ENCODE measurements at places on chromosomes 6 and 20.
A peak's percentile ranks its signal among the peaks of the same experiment; 100 is the strongest.

GRCh38 chr20:44574372-44574771 lies 8.0 kb upstream of the PKIG start:
- no peak for DNase-seq

- peak; percentile 89 for DNase-seq
Measured at GRCh38 chr20:63682384-63683139, 13.9 kb upstream of the TNFRSF6B start.

GRCh38 chr6:116438590-116439448 lies 22.4 kb upstream of the CALHM6 start:
- no peak for DNase-seq

DNA sequence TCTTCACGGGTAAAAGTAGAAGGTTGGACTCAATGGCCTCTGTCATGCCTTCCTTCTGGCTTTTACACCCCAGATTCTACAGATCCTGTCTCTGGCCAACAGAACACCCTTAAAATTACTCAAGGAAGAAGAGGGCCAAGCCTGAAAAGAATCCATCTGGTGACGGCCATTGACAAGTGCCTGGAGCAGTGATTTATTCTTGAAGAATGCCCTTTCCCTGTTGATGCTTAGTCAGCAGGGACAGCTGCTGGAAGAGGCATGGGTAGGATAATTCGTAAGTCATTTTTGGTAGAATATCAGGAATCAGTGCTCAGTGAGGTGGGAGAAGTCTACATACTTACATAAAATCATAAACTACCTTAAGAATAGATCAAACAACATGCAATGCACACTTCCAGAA lies 397.9 kb downstream of the SAMD5 start:
- DNase-seq = no peak

- DNase-seq = no peak
Measured at GRCh38 chr6:106844930-106845329, 129.6 kb downstream of the CD24 start.

- DNase-seq = no peak
Measured at GRCh38 chr6:34696189-34696738, 303 bp downstream of the ILRUN start.

DNA sequence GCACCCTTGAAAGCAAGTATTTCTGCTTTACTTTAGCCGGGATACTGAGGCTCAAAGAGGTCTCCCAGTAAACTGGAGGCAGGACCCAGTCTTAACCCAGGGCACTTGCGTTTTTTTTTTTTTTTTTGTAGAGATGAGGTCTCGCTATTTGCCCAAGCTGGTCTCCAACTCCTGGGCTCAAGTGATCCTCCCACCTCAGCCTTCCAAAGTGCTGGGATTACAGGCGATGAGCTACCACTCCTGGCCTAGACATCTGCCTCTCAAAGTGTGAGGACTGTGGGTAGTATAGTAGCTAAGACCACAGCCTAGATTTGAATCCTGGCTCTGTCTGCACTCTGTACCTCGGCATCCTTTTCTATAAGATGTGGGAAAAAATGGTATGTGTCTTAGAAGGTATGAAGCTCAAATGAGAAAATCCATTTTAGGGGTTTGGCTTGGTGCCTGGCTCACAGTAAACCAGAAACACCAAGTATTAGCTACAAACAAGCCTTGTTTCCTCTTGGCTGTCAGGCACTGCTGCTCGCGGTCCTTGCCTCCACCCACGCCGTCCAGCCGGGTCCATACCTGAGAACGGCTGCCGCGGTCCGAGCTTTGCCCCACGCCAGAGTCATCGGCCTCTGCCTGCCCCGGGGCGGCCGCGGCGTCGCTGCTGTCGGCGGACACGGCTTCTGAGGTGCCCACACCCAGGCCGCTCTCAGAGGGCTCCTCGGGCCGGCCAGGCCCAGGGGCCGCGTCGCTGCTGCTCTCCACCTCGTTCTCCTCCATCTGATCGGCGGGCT lies 1.2 kb downstream of the ZNF335 start:
- no peak for DNase-seq

Data from fibroblast of the conjunctiva (primary cell).